ENCODE measurements at places on chromosomes 4 and X.

DNA sequence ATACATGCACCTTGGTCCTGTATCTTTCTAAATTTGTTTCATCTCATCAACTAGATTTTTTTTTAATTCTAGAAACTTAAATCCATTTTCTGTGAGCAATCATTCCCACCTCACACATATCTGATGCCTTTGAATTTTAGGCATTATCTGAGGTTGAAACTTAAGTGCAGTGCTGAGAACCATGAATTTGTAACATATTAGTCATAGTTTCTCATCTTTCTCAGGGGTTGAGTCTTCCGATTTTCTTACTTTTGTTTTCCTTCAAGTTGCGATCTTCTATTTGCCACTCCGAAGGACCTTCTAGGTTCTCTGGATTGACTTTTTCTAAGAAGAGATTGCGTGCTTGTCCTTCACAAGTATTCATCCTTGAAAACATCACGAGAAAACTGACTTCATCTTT, 3.7 kb upstream of the NR0B1 start:
- DNase-seq, result no peak

GRCh38 chrX:1185561-1185960, 26.9 kb downstream of the CRLF2 start:
- no peak for DNase-seq

DNA sequence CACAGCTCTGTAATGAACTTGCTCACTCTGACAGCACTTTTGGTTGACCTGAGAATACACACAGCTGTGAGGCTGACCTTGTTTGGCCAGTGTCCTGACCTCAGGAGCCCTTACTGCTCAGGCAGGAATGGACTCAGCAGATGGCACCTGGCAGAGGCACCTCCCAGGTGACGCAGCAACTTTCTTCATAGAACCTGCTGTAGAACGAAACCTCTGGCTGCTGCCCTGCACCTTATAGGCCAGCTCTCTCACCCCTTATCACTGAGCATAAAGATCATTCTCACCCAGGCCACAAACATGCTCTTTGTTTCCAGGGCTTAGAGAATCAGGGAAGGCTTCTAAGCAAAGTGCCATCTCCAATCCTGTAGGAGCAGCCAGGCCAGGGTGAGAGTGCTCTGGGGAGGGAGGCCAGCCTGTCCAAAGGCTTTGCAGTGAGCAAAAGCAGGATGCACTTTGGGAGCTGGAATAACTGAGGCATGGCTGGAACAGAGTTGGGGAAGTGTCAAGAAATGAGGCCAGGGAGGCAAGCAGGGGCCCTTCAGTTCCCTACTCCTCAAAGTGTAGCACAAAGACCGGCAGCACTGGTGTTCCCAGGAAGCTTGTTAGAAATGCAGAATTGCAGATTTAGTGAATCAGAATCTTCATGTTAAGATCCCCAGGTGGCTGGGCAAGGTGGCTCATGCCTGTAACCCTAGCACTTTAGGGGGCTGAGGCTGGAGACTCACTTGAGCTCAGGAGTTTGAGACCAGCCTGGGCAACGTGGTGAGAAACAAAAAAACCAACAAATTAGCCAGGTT, 13.3 kb upstream of the CENPU start:
- no peak for DNase-seq

GRCh38 chr4:140311257-140311835, 62.1 kb upstream of the SCOC start:
- DNase-seq, result no peak

DNA sequence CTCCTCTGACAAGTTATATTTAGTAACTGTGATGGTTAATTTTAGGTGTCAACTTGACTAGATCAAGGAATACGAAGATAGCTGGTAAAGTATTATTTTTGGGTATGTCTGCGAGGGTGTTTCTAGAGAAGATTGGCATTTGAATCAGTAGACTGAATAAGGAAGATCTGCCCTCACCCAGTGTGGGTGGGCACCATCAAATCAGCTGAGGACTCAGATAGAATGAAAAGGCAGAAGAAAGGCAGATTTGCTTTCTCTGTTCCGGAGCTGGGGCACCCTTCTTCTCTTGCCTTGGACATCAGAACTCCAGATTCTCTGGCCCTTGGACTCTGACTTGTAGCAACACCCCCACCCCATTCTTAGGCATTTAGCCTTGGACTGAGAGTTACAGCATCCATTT, 981.6 kb downstream of the CCSER1 start:
- DNase-seq, result no peak

DNA sequence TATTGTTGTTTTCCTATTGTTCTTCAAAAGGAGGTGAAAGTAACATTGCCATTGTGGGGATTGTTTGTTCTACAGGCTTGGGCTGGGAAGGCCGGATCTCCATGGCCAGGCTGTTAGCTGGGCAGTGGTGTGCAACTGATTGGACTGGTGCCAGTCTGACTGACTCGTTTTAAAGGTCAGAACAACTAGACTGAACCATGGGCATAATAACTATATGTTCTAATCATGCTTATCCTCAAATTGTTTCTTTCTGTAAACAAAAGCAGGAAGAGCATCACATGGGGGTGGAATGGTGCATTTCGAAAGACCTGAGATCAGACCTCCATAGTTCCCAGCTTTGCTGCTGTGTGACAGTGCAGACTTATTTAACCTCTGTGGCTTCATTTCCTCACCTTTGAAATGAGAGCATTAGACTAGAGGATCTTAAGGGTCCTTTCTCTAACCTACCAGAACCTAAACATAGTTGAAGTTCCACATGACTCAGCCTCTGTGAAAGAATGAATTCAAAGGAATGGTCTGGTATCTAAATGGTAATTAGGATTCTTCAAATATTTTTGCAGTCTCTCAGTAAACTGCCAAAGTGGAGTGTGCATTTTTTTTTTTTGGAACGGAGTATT, 66.7 kb upstream of the PGRMC2 start:
- no peak for DNase-seq

GRCh38 chr4:45741897-45742296, 382.0 kb downstream of the GABRG1 start:
- no peak for DNase-seq

DNA sequence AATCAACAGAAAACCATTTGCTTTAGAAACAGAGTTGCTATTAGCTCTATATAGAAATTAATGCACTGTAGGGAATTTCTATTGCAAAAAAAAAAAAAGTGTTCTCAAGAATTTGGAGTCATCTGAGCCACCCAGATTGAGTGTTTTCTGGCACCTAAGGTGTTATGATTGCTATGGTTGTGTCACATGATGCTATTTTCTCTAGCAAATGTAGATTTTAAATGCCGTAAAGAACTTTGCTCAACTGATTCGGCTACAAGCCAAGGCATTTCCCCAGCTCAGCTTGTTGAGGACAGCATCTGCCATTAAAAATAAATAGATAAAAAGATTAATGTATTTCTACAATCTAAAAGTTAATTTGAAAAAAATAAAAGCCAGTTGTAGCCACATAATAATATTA, 712.8 kb downstream of the FAT4 start:
- DNase-seq, result no peak

Measured in activated CD4-positive, alpha-beta T cell treated with anti-CD3 and anti-CD28 coated beads, Interleukin-2, amount 50 U/mL, for 4 hours (primary cell).